Memory B cell (primary cell): ENCODE measurements at places on chromosomes 2 and 18.

- DNase-seq, result no peak
Measured at GRCh38 chr18:61334491-61334850, 1.2 kb downstream of the CDH20 start.

- no peak for DNase-seq
Measured at GRCh38 chr2:75512455-75513212, 48.1 kb downstream of the EVA1A start.

DNA sequence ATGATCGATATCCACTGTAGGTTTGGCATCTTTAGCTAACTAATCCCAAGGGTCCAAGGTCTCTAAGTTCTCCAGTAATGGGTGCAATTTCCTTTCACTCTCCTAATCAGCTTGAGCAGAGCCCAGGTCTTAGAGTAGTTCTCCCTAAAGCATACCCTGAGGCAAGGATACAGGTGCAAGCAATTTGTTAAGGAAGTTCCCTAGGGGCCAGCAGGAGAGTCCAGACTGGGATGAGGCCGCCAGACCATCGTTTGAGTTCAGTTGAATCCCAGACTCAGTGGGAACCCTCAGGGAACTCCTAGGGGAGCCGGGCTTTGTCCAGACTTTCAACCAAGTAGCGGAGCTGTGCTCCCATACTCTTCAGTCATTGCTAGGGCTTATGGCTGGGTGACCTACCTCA, 835.4 kb upstream of the CDH2 start:
- no peak for DNase-seq

DNA sequence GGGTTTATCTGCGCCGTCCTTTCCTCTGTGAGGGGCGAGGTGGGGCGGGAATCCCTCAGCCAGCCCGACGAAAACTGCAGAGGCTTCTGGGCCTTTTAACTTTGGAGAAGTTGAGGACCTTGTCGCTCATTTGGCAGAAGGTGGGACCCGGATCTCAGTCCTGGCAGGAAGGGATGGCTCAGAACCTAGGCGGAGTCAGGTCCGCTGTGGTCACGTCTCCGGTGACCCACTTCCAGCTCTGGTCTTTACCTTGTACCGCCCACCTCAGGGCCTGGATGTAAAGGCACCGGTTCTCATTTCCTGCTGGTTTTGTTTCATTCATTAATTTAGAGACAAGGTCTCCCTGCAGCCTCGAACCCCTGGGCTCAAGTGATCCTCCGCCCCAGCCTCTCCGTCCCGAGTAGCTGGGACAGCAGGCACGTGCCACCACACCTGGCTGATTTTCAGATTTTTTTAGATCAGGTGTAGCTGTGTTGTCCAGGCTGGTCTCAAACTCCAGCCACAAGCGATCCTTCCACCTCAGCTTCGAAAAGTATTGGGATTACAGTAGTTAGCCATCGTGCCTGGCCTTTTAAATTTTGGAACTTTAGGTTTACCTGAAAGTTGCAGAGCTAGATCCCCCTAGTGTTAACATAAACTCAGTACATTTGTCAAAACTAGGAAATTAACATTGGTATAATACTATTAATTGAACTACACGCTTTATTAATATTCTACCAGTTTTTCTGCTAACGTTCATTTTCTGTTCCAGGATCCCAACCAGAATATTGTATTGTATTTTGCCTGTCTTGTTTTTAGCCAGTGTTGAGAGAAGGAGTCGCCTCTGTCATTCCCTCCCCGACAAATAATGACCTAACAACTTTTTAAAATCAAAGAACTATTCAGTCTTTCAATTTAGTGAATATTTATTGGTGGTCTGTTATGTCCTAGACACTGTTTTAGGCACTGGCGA, 852 bp downstream of the POLI start:
- peak; percentile 27 for DNase-seq

GRCh38 chr2:18402-19271, 27.7 kb downstream of the FAM110C start:
- DNase-seq, result no peak

GRCh38 chr2:70861777-70862625, 26.4 kb upstream of the CD207 start:
- DNase-seq, result peak; percentile 72

DNA sequence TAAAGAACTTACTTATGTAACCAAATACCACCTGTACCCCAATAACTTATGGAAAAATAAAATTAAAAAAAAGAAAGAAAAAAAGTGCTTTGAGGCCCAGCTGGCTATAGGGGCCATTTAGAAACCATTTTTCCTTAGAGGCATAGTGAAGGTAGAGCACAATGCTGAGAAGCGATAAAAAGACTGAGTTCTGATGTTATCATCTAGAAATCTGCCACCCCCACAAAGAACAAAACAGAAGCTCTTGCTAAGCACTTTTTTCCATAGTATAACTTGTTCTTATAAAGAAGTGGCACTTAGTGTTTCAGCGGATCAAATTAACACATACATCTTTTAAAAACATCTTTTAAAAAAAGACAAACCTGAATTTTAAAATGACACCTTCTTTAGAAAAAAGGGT, 51.4 kb downstream of the ICOS start:
- no peak for DNase-seq

DNA sequence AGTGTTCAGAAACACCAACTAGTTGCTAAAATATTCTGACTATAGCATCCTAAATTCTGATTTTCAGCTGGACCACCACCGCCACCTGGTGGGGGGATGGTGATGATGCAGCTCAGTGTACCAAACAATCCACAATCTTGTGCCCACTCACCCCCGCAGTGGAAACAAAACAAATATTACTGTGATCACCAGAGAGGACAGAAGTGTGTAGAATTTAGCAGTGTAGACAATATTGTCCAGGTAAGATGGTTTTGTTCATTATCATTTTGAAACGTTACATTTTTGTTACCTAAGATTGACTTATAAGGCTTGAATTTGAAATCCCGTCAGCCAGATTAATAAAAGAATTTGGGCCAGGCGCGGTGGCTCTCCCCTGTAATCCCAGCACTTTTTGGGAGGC, 31.7 kb upstream of the UBXN4 start:
- peak; percentile 63 for DNase-seq

GRCh38 chr18:76445741-76446232, 49.3 kb downstream of the ZNF516 start:
- DNase-seq, result no peak

- DNase-seq, result no peak
Measured at GRCh38 chr2:224793946-224794345, 77.8 kb upstream of the CCDC195 start.

GRCh38 chr18:77737405-77737804, 487.8 kb downstream of the GALR1 start:
- no peak for DNase-seq

GRCh38 chr18:8515142-8515865, 93.9 kb upstream of the RAB12 start:
- DNase-seq, result no peak

DNA sequence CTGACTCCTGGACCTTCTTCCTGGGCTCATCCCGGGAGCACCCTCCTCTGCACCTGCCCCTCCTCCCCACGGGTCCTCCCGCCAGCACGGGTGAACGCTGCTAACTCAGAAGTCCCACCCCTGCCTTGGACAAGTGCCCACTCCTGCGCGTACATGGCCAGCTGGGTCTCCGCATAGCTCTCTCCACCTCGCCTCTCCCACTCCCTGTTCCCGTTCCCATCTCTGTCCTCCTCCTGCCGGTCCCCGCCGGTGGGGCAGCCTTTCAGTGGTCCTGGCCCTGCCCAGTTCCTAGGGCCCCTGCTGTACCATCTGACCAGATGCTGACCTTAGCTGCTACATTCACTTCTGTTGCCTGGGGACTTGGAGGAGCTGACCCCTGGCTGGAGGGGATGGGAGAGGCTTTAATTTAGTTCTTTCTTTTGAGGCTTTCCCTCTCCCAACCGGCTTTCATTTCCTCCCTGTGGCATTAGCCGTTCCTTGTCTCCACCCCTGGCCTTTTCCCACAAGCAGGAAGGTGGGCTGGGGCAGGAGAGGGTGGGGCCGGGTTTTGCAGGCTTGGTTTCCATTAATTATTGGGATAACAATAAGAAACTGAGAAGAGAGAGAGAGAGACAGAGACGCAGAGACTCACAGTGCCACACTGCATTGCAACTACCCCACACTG, 136.1 kb downstream of the SH3BP4 start:
- no peak for DNase-seq

DNA sequence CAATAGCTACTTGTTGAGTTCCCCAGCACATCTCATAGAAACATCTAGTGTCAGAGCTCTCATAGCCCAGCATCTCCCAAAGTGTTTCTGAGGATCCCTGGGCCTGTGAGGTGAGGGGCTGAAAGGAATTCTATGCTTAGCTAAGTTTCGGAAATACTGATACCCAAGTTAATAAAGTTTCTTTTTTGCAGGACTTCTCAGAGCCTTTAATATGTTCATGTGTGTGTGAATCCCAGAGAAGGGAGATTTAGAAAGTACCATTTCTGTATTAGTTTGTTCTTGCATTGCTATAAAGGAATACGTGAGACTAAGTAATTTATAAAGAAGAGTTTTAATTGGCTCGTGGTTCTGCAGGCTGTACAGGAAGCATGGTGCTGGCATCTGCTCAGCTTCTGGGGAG, 211.2 kb downstream of the TSN start:
- DNase-seq, result no peak

DNA sequence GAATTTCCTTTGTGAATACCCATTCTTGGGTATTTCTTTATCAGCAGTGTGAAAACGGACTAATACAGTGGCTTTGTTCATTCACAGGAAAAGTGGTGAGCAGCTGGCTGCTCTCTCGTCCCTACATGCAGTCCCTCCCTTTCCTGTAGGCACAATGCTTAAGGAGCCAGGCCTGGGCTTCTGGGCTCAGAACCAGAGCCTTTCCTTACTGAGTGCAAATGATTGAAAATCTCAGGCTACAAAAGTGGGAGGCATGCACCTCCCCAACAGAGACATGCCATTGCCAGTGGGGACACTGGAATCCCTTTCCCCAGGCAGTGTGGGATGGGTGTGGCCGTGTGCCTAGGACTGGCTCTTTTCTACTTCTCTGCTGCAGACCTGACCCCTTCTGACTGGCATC, 61.3 kb downstream of the MCFD2 start:
- no peak for DNase-seq

- DNase-seq, result no peak
Measured at GRCh38 chr18:52152036-52152435, 188.0 kb upstream of the DCC start.

- DNase-seq, result no peak
Measured at GRCh38 chr2:60100034-60100433, 453.4 kb downstream of the BCL11A start.

GRCh38 chr18:23380817-23381216, 72.3 kb upstream of the RIOK3 start:
- DNase-seq, result no peak

DNA sequence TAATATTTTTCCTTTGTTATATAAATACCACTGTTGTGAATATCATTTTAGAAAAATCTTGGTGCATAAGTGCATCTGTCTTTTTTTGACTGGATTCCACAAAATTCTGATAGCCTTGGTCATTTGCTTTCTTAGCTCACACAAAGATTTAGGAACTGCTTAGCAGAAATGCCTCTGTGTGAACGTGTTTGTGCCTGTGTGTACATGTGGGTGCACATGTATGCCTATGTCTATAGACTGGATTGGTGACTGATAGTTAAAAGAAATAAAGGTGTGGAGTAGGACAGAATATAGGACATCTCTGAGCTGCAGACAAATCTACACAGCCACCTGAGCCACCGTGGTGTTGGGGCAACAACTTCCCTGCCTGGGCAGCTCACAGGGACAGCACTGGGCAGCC, 93.8 kb downstream of the TSN start:
- DNase-seq, result no peak

DNA sequence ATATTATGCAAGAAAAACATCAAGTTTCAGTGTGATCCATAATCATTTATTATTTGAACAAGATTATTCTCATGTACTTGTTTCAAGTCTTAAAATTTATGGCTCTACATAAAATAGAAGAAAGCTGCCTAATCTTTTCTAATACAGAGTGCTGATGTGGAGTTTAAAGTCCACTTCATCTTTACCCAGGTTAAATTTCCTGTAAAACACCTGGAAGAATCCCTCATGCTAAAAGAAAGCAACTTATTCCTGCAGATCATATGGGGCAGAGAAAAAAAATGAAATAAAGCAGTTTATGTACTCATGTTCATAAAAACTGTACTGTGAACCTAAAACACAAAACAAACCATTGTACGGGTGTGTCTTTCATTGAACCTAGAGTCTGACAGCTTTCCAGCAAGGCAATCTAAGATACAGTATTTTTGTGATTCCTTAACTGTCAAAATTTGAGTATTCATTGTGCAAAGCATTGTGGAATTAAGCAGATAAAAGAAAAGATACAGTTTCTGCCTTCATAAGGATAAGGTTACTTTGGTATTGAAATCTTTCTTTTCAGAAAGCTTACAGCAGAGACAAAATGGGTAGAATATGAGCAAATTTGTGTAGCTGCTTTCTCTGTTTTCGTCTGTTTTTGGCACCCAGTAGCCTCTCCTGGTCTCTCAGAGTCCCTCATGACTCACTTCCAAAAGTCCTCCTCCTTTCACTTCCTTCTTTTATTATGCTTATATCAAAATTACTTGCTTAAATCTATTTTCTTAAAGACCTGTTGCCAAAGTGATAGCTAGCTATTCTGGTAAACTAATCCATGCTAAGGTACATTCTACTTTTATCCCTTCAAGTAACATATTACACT, 26.9 kb upstream of the GLS start:
- no peak for DNase-seq

DNA sequence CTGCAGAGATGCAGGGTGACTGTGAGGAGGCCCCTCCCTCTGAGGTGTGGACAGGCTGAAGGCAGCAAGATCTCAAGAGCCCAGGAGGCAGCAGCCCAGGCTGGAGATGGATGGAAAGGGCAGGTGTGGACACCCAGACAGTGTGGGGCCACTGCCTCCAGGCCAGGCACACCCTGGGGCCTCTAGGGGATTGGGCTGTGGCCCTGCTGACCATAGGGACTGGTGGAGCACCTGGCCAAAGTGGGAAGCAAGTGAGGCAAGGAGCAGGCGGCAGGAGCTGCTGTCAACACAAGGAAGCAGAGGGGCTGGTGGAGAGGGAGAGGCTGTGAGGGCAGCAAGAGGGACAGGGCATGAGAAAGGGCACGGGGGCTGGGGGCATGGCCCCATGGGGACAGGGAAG, 10.8 kb downstream of the SNED1 start:
- no peak for DNase-seq

- DNase-seq, result no peak
Measured at GRCh38 chr2:168790226-168790902, 12.1 kb upstream of the NOSTRIN start.
